GM23248 (cell line): ENCODE measurements at places on chromosomes 16 and 17. TPM values are rescaled to one million over a fixed set of nuclear protein-coding genes. Genes with fewer than 3 reads are reported as not detected.

The RNF213 gene
- 45.0 and 62.3 TPM in 2 replicates for total RNA-seq

DNA sequence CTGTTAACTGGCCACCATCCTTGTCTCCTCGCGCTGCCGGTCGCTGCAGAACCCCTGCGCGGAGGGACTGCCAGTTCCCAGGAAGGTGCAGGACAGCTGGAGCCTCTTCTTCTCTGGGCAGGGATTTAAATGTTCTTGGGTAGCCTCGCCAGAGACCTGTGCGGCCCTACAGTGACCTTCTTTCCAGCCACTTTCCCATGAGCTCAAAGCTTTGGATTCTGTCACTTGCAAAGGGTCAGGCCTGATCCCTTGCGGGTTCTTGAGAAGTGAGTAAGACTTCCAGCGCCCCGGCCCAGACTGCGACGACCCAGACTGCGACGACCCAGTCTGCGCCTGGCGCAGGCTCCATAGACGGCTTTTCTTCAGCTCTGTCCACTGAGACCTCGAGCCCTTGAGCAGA lies 1.4 kb upstream of the SLFN5 start:
- DNase-seq: no peak
- H3K27me3 ChIP-seq: no peaks in the 10 kb centered on the region
- H3K36me3 ChIP-seq: no peaks in the 10 kb centered on the region
- H3K27ac ChIP-seq: no peak overlapping the region

DNA sequence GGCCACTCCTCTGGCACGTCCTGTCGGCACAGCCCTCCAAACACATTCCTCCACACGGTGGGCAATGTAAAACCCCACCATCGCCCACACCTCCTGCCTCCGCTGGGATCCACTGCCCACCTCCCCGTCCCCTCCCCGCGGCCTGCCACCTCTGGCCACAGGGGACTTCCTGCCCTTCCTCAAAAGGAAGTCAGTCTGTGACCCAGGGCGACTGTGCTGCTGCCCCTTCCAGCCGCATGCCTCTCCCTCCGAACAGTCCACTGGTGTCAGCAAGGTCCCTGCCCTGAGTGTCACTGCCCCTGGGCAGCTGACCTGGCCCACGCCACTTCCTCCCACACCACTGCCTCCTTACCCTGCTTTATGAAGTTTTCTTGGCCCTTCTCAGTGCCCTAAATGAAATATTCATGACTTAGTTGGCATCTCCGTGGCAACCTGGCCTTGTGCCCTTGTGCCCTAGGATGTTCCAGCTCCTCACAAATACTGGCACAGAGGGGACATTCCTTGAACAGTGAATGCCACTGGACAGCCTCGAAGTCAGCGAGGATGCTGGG lies 2.0 kb downstream of the PLD6 start:
- no peaks in the 10 kb centered on the region for H3K27me3 ChIP-seq
- DNase-seq: no peak
- no peaks in the 10 kb centered on the region for H3K36me3 ChIP-seq
- no peak overlapping the region for H3K4me3 ChIP-seq
- 0 out of 2 replicates have a peak, but pooled peaks cover 12% of the 10 kb centered on the region for H3K4me1 ChIP-seq

GRCh38 chr16:53091466-53092211 lies 36.8 kb downstream of the CHD9 start:
- H3K36me3 ChIP-seq: no peaks in the 10 kb centered on the region
- peaks cover 39% of the 10 kb centered on the region for H3K4me1 ChIP-seq

The PIRT gene
- not detected in 2 replicates for total RNA-seq
